ENCODE measurements at places on chromosomes 3 and 15.

GRCh38 chr15:76648732-76649444 lies 256.3 kb downstream of the SCAPER start:
- H3K27me3 ChIP-seq: no peaks in the 10 kb centered on the region
- H3K4me3 ChIP-seq: no peak overlapping the region
- DNase-seq: no peak
- no peaks in the 10 kb centered on the region for H3K4me1 ChIP-seq

GRCh38 chr3:182686033-182686886 lies 107.0 kb upstream of the ATP11B start:
- no peak overlapping the region for H3K27ac ChIP-seq
- DNase-seq: peak; percentile 14
- no peak overlapping the region for H3K4me3 ChIP-seq
- no peaks in the 10 kb centered on the region for H3K4me1 ChIP-seq
- no peaks in the 10 kb centered on the region for H3K36me3 ChIP-seq

GRCh38 chr3:51581524-51581923 lies 43.0 kb downstream of the RAD54L2 start:
- H3K27me3 ChIP-seq: no peaks in the 10 kb centered on the region
- no peaks in the 10 kb centered on the region for H3K36me3 ChIP-seq
- no peak overlapping the region for H3K27ac ChIP-seq
- H3K4me3 ChIP-seq: no peak overlapping the region
- no peaks in the 10 kb centered on the region for H3K4me1 ChIP-seq
- no peak for DNase-seq

GRCh38 chr3:11455956-11456355 lies 183.8 kb downstream of the ATG7 start:
- no peaks in the 10 kb centered on the region for H3K27me3 ChIP-seq
- DNase-seq: no peak
- H3K36me3 ChIP-seq: no peaks in the 10 kb centered on the region

GRCh38 chr3:113548501-113548900 lies 16.1 kb downstream of the SIDT1 start:
- H3K27ac ChIP-seq: no peak overlapping the region
- H3K27me3 ChIP-seq: no peaks in the 10 kb centered on the region
- no peaks in the 10 kb centered on the region for H3K36me3 ChIP-seq
- no peak for DNase-seq

Measured in mesendoderm (in vitro differentiated cells).